Tibial artery (tissue), 4 donors: ENCODE measurements at places on chromosomes 5 and 9.

DNA sequence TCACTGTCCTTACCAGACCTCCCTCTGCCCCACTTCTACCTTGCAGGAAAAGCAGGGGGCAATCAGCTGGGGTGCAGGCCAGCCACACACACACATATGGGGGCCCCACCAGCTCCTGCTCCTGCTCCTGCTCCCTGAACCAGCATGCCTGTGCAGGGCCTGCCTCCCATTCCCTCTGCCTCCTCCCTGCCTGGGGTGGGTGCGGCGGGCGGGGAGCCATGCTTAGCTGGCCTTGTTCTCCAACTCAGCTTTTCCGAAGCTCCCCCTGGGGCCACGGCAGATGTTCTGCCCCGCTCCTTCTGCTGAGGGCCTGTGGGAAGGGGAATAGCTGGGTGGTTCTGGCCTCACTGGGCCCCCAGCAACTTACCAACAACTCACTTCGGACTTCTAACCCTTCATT, 89.8 kb downstream of the ZNF354C start:
- DNase-seq: peak; percentile 37

DNA sequence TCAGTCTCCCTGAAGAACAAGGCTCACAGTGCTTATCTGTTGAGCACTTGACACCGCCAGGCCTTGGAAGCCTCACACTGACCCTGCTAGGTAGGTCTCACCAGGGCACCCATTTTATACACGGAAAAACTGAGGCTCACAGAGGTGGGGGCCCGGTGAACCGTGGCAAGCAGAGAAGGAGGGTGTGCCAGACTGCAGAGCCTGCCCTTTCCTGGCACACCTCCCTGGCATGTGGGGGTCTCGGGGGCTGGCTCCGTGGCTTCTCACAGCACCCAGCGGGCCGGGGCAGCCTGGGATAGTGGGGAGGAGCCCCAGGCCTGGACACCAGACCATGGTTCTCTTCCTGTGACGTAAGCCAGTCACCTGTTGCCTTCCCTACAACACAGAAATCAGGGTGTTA, 53.7 kb upstream of the IER5L start:
- no peak for DNase-seq

GRCh38 chr9:88460587-88461332, 72.5 kb downstream of the SPIN1 start:
- no peak for DNase-seq

DNA sequence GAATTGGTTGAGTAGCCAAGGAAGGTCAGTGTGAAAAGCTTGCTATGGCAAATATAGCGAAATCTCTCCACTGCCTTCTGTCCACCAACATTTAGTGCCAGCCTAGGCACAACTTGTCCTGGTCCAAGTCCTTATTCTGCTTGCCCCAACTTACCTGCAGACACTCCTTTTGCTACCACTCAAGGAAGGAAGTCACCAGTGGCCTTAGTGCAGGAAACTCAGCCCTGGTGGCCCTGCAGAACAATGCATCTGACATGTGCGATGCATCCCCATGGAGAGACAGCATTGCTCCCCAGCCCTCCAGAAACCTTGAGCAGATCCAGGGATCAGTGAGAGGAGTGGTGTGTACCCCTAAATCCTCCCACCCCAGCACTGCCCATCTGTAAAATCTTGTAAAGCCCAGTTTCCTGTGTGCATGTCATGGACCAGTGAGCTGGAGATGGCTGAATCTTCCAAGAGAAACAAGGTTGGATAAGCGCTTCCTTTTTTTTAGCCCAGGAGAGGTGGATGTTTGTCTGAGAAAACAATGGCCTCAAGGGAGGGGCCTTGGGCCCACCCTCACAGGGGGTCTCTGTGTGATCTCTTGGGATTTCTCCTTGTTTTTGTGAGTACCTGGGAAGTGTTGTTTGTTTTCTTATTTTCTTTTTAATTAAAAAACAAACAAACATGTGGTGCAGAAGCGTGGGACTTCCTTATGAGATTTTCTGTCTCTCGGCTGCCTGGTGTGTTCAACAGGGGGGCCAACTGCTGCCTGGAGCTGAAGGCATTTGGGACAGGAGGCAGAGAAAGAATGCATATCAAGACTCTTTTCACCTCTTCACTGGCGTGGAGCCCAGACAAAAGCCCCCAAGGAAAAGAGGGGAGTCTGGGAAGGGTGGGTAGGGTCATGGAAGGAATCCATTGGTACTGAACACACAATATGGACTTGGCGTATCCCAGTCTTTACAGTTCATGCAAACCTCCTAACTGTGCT, 3.6 kb downstream of the FOXI1 start:
- no peak for DNase-seq

- DNase-seq: no peak
Observed at GRCh38 chr5:34676416-34676815, 20.3 kb downstream of the RAI14 start.

DNA sequence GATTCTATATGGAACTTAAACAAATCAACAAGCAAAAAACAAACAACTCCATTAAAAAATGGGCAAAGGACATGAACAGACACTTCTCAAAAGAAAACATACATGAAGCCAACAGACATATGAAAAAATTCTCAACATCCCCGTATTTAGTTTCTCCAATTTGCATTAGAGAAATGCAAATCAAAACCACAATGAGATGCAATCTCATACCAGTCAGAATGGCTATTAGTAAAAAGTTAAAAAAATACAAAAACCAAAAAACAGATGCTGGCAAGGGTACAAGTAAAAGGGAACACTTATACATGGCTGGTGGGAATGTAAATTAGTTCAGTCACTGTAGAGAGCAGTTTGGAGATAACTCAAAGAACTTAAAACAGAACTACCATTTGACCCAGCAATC, 342.1 kb upstream of the NUDT12 start:
- DNase-seq: no peak

GRCh38 chr5:116771466-116772151, 197.0 kb upstream of the SEMA6A start:
- DNase-seq: peak; percentile 26

- DNase-seq: no peak
Observed at GRCh38 chr5:146669656-146670055, 153.7 kb upstream of the GPR151 start.

- no peak for DNase-seq
Observed at GRCh38 chr5:33166522-33166921, 274.2 kb upstream of the TARS1 start.

DNA sequence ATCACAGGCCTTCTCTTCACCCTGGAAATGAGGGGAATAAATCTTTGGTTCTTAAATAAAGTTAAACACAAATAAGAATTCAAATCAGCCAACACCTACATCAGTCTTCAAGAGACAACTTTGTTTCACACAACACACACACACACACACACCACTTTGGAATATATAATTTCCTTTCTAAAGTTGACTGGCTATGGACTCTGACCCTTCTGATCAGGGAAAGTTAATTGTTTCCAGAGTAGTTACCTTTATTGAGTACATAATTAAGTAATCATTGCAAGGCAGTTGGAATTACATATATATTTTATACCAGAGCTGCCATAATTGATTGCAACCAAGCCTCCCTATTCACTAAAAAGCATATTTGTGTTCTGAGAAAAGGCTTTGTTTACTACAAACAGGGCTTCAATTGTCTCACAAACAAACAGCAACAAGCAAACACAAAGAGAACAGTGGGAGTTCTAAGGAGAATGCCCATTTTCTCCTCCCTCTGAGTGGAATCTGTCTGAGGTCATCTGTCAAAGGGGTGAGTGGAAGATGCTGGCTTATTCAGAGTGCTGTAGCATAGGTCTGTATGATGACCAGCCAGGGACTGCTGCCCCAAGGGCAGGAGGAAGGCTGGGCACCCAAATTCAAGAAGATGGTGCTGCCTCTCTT, 136.6 kb downstream of the SEMA6A start:
- DNase-seq: no peak

DNA sequence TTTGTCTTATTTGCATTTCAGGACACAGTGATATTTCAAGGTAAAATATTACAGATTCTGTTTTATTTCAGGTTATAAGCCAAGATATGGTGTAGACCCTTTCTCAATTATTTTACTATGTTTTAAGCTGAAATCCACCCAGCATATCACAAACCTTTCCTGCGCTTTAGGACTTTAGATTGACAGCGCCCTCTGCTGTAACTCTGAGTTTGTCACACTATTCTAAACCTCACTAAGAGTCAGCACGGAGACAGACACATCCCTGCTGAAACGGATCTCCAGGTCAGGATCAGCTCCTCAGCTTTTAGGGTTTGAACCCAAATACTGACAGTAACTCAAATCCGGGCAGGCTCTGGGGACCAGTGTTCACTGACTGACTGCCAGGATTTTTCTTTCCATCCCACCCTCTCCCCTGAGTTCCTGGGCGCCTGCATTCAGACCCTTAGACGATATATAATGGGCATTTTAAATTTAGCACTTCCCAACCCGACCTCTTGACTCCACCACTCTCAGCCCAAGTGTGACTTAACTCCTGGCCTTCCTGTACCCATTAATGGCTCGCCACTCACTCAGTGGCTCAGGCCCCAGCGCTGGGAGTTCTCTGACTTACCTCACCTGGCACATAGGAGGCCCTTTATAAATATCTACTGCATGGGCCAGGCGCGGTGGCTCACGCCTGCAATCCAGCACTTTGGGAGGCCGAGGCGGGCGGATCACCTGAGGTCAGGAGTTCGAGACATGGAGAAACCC, 33.5 kb downstream of the TLX3 start:
- DNase-seq: no peak

GRCh38 chr5:3818624-3819023, 223.0 kb downstream of the IRX1 start:
- DNase-seq: no peak

DNA sequence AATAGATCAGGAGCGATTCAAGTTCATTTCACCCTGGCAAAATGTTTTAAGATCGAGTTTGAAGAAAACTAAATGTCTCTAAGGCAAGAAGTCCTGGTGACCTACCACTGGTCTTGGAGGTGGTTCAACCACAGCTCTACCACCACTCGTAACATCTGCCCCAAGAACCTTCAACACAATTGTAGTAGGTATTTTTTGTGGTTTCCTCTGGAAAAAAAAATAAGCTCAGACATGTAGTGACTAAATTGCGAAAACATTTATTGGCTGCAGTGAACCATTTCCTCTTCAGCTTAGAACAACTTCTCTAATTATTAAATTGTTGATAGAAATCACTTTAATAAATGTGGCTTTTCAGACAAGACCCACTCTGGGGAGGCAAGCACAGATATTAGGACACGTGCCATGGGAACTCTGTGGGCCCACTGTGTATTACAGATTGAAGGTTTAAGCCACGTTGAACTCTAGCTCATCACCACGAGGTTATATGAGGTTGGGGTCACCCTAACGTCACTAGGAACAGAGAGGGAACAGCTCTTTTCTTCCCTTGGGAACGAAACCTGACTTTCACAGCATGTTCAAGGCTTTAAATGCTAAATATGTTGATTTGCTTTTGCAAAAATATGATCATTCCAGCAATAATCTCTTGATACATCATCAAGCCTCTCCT, 142.9 kb downstream of the HSD17B3 start:
- DNase-seq: no peak

- DNase-seq: no peak
Observed at GRCh38 chr5:25619273-25619672, 974.5 kb upstream of the CDH10 start.

DNA sequence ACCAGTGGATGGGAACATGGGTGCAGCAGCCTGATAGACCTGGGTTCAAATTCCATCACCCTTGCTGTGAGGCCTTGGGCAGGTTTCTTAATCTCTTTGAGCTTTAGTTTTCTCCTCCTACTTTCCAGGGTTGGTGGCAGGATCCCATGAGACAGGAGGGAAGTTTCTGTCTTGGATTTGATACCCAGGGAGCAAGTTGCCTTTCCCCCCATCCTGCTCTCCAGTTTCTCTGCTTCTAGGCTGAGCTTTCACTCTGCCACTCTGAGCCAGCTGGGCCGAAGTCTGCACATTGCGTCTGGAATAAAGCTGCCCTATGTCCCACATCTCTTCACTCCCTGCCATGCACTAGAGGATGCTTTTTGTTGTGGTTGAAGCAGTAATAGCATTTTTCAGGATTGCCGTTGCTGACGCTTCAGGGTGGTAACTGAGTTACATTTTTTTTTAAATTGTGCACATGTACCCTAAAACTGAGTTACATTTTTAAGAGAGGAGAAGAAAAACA, 40.5 kb upstream of the ANGPTL2 start:
- DNase-seq: peak; percentile 13

DNA sequence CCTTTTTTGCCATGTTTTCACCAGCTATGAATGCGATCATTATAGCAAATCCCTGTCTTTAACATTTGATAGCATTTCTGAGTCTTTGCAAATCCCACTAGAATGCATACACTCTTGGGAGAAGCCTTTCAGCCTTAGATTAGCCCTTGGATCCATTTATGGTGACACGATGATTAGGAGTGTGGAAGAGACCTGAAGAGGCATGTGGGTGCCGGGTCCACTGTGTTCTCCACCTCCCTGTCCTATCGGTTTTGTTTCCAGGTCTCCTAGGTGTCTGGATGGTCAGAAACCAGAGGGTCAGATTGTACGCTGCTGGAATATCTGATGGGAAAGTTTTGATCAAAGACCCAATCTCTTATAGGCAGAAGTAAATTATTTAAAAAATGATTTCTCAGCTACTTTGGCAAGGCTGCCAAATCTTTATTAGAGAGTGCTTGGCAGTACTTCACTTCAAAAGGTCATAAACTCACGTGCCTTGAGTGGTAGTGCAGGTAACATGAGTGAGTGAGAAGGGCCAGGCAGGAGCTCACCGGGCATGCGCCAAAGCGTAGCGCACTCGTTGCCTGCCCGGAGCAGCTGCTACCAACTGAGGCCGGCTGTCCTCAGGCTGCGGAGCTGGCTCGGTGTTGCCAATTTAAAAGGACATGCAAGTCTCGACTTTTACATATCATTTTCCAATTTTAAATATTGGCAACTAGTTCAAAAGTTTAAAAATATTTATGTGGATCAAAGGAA, 51.3 kb downstream of the PCSK5 start:
- no peak for DNase-seq

DNA sequence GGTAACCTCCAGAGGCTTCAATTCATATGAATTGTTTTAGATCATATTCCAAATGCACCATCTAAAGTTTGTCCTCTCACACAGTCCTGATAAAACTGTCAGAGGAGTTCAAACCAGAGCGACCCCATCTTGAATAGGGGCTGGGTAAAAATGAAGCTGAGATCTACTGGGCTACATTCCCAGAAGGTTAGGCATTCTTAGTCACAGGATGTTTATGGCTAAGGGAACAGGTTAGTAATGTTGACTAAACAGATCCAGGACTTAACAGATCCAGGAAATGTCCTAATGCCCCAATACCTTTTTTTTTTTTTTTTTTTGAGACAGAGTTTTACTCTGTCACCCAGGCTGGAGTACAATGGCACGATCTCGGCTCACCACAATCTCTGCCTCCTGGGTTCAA, 192.6 kb upstream of the PRDM9 start:
- DNase-seq: no peak

DNA sequence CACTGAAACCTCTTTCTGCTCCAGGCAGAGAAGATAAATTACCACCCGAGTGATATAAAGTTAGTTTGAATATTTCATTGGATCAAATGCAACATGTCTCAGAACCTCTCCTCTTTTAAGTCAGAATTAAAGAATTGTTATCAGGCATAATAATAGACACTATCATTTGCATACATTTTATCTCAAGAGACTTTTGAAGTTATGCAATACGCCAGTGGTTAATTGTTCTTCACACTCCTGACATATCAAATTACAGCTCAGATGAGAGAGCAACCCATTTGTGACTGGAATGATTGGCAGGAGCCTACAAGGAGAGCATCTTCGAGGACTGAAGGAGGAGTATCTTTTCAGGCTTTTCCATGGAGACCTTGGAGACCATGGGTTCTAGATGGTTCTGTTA, 452.2 kb downstream of the KDM4C start:
- no peak for DNase-seq

GRCh38 chr9:129084087-129084486, 3.2 kb downstream of the DOLPP1 start:
- DNase-seq: no peak

- DNase-seq: no peak
Observed at GRCh38 chr9:130036099-130036498, 6.9 kb downstream of the FNBP1 start.
